CD14-positive monocyte (primary cell): ENCODE measurements at places on chromosomes 3 and 15. TPM values are rescaled to one million over a fixed set of nuclear protein-coding genes. Genes with fewer than 3 reads are reported as not detected.

DNA sequence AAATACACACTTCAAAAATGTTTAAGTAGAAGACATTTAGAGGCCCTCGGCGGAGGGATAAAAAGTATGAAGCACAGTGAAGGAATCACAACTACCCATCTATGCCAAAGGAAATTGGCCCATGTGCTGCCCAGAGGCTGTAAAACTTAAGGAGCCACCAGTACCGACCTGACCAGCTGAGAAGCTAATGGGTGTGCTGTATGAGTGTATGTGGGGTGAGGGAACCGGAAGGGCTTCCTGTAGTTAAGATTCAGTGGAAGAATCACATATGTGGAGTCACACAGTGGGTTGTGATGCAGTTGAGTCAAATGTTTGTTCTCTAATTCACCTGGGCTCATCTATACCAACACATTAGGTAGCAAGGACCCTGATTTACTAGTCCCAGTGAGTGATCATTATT is 516.0 kb upstream of the IL12A start:
- H3K27me3 ChIP-seq: no peaks in the 10 kb centered on the region
- no peak overlapping the region for H3K27ac ChIP-seq
- H3K4me3 ChIP-seq: no peak overlapping the region
- no peaks in the 10 kb centered on the region for H3K36me3 ChIP-seq

DNA sequence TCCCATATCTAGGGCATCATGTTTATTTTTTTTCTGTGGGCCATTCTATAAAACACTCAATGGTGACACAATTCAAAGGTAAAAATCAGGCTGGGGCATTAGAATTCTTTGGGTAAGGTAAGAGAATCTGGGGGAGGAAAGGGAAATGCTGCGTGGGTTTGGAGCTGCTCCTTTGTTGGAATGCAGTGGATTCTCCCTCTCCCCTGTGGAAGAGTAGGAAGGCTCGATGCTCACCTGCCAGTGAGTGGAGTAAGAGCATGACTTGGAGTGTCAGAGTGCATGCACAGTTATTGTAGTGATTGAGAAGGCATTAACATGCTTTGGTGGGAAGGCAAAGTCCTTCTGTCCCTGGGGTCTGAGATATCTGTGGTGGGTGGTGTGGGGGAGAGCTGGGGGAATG is 280.0 kb downstream of the PDCD6IP start:
- no peaks in the 10 kb centered on the region for H3K27me3 ChIP-seq
- DNase-seq: no peak
- H3K4me3 ChIP-seq: no peak overlapping the region
- H3K36me3 ChIP-seq: no peaks in the 10 kb centered on the region
- no peak overlapping the region for H3K27ac ChIP-seq

- no peak overlapping the region for H3K27ac ChIP-seq
- no peak for DNase-seq
- no peaks in the 10 kb centered on the region for H3K36me3 ChIP-seq
- H3K4me1 ChIP-seq: no peaks in the 10 kb centered on the region
- H3K27me3 ChIP-seq: no peaks in the 10 kb centered on the region
These were observed 48.3 kb upstream of the THSD4 start for GRCh38 chr15:71066983-71067382.

GRCh38 chr3:56772952-56773938 is 28.5 kb downstream of the ARHGEF3 start:
- H3K4me3 ChIP-seq: no peak overlapping the region
- peaks cover 43% of the 10 kb centered on the region for H3K4me1 ChIP-seq
- no peak for DNase-seq
- peak overlapping the region; percentile 32 for H3K27ac ChIP-seq
- H3K27me3 ChIP-seq: no peaks in the 10 kb centered on the region

- no peak overlapping the region for H3K4me3 ChIP-seq
- H3K4me1 ChIP-seq: no peaks in the 10 kb centered on the region
- no peak overlapping the region for H3K27ac ChIP-seq
- no peaks in the 10 kb centered on the region for H3K36me3 ChIP-seq
- no peak for DNase-seq
These were observed 62.7 kb downstream of the SCN5A start for GRCh38 chr3:38586546-38587520.

DNA sequence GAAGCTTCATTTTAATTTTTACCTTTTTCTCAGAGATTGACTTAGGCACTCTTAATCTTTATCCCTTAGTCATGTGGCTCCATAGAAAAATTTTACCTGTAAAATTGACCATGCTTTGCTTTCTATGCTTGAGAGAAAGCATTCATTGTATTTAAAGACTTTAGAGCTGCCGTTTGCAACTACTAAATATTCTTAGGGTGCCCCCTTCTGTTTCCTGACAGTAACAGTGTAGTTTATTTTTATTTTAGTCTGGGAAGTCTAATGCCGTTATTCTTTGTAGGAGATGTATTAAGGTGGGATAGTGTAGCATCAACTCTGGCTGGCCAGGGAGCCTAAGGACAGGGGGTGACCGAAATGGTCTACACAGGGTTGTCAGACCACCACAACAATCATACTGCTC is 84.5 kb upstream of the SYNPR start:
- H3K27me3 ChIP-seq: no peaks in the 10 kb centered on the region
- H3K4me3 ChIP-seq: no peak overlapping the region
- H3K36me3 ChIP-seq: no peaks in the 10 kb centered on the region
- no peak for DNase-seq

DNA sequence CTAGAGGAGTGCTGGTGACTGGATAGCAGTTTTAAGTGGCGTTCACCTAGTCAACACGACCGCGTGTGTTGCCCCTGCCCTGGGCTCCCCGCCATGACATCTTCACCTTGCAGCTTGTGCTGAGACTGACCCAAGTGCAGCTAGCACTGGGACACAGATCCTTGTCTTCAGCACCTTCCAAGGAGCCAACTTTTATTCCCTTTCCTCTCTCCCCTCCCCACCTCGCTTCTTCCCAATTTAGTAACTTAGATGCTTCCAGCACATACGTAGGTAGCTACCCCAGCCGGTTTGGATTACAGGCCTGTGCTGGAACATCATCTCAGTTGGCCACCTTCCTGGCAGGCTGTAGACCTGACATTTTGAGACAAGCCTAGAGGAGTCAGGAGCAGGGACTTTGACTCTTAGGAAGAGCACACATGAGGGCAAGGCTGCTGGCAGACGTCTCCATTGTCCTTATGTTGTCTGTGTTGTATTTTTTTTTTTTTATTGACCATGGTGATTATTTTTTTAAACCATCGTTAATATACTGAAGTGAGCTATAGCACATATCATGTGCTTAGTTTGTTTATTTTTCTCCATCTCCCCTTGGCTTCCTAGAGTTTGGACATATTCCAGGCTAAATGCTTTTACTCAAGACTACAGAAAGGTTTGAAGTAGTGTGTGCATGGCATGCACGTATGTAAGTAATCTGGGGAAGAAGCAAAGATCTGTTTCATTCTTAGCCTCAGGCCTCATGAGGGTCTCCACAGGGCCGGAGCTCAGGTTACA is 61.1 kb downstream of the AAGAB start:
- no peaks in the 10 kb centered on the region for H3K27me3 ChIP-seq
- H3K36me3 ChIP-seq: peaks cover 74% of the 10 kb centered on the region
- peak; percentile 3 for DNase-seq
- no peak overlapping the region for H3K4me3 ChIP-seq
- H3K4me1 ChIP-seq: no peaks in the 10 kb centered on the region
- no peak overlapping the region for H3K27ac ChIP-seq

DNA sequence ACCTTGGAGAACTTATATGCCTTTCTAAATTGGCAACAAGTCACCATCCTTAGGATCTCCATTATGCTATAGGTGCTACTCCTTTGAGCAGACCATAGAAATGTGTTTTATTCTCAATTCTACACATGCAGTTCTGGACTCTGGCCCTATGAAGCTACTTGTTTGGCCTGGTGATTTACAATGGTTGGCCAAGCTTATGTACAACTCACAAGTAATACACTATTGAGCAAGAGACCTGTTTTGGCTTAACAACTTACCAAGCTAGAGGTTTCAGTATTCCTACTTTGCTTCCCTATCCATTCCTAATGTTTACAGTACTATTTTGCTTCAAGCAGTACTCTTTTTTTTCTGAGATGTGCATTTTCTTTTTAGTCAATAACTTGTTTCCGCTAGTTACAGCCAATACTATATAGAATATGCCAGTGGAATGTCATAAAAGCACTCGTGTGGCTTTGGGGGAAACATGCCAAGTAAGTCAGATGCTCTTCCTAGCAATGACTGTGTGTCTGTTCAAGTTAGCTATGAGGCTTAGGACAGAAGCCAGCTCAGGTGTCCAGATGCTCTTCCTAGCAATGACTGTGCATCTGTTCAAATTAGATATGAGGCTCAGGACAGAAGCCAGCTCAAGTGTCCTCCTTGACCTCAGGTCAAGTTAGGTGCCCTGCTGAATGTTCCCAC is 174.9 kb upstream of the SEMA6D start:
- H3K4me3 ChIP-seq: no peak overlapping the region
- DNase-seq: no peak
- H3K4me1 ChIP-seq: no peaks in the 10 kb centered on the region
- H3K36me3 ChIP-seq: no peaks in the 10 kb centered on the region

DNA sequence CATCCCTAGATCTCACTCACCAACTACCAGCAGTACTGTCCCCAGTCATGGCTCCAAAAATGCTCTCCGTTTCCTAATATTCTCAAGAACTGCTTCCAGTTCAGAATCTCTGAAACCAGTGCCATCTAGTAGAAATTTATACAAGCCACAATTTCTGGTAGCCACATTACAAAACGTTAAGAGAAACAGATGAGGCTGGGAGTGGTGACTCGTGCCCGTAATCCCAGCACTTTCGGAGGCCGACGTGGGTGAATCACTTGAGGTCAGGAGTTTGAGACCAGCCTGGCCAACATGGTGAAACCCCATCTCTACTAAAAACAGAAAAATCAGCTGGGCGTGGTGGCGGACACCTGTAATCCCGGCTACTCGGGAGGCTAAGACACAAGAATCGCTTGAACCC is 78.4 kb upstream of the RAD18 start:
- DNase-seq: no peak
- no peak overlapping the region for H3K4me3 ChIP-seq
- H3K36me3 ChIP-seq: no peaks in the 10 kb centered on the region
- no peaks in the 10 kb centered on the region for H3K27me3 ChIP-seq

GRCh38 chr3:146134348-146135117 is 26.5 kb downstream of the PLOD2 start:
- H3K27ac ChIP-seq: no peak overlapping the region
- no peaks in the 10 kb centered on the region for H3K27me3 ChIP-seq
- no peak for DNase-seq
- H3K4me3 ChIP-seq: no peak overlapping the region
- no peaks in the 10 kb centered on the region for H3K4me1 ChIP-seq
- H3K36me3 ChIP-seq: no peaks in the 10 kb centered on the region

GRCh38 chr15:49036650-49037545 is 9.3 kb downstream of the SECISBP2L start:
- H3K4me1 ChIP-seq: no peaks in the 10 kb centered on the region
- H3K27ac ChIP-seq: peak overlapping the region; percentile 6
- H3K27me3 ChIP-seq: no peaks in the 10 kb centered on the region
- peaks cover 18% of the 10 kb centered on the region for H3K36me3 ChIP-seq
- DNase-seq: no peak

DNA sequence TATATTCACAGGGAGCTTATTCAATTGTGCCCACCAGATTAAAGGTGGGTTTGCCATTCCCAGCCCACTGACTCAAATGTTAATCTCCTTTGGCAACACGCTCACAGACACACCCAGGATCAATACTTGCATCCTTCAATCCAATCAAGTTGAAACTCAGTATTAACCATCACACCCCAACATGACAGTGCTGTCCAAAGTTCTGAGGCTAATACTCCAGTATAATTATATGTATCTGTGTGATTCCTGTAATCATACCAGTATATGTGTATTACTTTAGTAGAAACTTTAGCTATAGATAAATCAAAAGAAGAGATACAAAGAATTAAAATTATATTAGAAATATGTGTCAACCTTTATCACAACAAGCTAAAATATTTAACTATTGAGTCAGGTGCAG is 1166.0 kb downstream of the ZPLD1 start:
- no peak overlapping the region for H3K4me3 ChIP-seq
- no peaks in the 10 kb centered on the region for H3K4me1 ChIP-seq
- H3K27ac ChIP-seq: no peak overlapping the region
- DNase-seq: no peak
- no peaks in the 10 kb centered on the region for H3K27me3 ChIP-seq
- H3K36me3 ChIP-seq: no peaks in the 10 kb centered on the region

DNA sequence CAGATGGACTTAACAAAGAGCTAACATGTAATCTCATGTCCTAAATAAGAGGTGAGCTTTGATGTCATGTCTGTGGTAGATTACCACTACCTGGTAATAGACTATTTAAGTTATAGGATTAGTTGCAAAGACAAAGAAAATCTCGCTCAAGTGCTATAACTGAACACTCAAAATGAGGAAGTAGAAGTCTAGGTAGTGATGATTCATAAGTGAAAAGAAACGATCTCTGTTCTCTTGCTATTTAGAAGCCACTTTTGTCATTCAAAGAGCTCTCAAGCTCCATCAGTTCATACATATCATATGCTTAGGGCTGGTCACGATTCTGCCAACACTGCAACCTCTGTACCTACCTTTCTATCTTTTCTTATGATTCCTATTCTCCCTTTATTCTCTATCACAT is 110.9 kb downstream of the EDEM1 start:
- no peak overlapping the region for H3K4me3 ChIP-seq
- peaks cover 12% of the 10 kb centered on the region for H3K4me1 ChIP-seq
- no peak overlapping the region for H3K27ac ChIP-seq
- H3K27me3 ChIP-seq: no peaks in the 10 kb centered on the region
- H3K36me3 ChIP-seq: no peaks in the 10 kb centered on the region

GRCh38 chr15:40826423-40827075 is 2.0 kb downstream of the PPP1R14D start:
- H3K4me3 ChIP-seq: no peak overlapping the region
- H3K4me1 ChIP-seq: no peaks in the 10 kb centered on the region
- H3K36me3 ChIP-seq: no peaks in the 10 kb centered on the region

DNA sequence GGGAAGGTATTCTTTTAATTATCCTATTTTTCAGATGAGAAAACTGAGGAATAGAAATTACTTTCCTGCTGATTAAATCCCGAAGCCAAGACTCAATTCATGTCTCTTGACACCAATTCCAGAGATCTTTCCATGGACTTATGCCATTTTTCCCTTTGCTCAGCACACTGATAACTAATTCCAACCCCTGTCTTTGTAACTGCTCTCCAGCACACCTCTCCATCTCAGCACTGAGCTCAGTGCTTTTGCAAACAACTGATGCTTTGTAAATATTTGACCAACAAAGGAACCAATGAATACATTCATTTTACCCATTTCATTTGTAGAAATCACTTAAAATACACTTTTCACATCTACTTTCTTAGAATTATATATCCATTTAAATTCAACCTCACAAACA is 249.1 kb downstream of the IL5RA start:
- DNase-seq: no peak
- H3K27me3 ChIP-seq: no peaks in the 10 kb centered on the region
- no peaks in the 10 kb centered on the region for H3K4me1 ChIP-seq
- H3K27ac ChIP-seq: no peak overlapping the region
- H3K36me3 ChIP-seq: no peaks in the 10 kb centered on the region

GRCh38 chr15:42274702-42274989 is 1.4 kb upstream of the TMEM87A start:
- peaks cover 61% of the 10 kb centered on the region for H3K4me1 ChIP-seq
- H3K27ac ChIP-seq: peak overlapping the region; percentile 93
- H3K4me3 ChIP-seq: peak overlapping the region; percentile 93
- H3K36me3 ChIP-seq: peaks cover 17% of the 10 kb centered on the region

Gene ANKRD63
- not detected in 2 replicates for polyA plus RNA-seq

Gene KBTBD8
- 3.0 TPM for polyA plus RNA-seq

Gene NRROS
- polyA plus RNA-seq: 5.9 TPM

Gene ADGRG7
- not detected in 2 replicates for polyA plus RNA-seq

Gene NANOGP8
- polyA plus RNA-seq: not detected in 2 replicates

Gene SOX14
- not detected for polyA plus RNA-seq

Gene TTC21A
- polyA plus RNA-seq: 11.1 and 12.9 TPM in 2 replicates

Gene RARB
- not detected for polyA plus RNA-seq

Gene ANKUB1
- polyA plus RNA-seq: not detected

Gene RASL12
- polyA plus RNA-seq: not detected in 2 replicates

Gene IL12A
- 0.24 TPM for polyA plus RNA-seq
